ENCODE measurements at places on chromosomes 6 and 20.

- DNase-seq: no peak
Measured at GRCh38 chr6:16402581-16402900, 164.2 kb downstream of the GMPR start.

DNA sequence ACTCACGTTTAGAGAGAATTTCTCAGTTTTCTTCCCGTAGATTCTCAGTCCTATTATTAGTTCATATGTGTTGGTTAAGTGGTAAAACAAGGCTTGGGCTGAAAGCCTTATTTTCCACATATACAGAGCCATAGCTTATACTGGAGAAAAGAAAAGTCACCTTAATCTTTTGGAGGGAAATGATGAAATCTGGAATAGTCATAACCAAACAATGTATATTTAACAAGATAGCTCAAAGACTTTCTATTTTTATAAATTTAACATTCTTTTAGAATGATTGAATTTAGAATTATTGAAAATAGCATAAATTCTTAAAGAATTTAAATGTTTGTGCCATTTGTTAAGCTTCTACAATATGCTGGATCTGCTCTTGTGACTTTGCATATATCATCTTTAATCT is 85.8 kb downstream of the CDKAL1 start:
- DNase-seq: no peak

- no peak for DNase-seq
Measured at GRCh38 chr6:57283911-57284455, 33.4 kb upstream of the PRIM2 start.

GRCh38 chr6:150324044-150324443 is 44.8 kb upstream of the IYD start:
- no peak for DNase-seq

DNA sequence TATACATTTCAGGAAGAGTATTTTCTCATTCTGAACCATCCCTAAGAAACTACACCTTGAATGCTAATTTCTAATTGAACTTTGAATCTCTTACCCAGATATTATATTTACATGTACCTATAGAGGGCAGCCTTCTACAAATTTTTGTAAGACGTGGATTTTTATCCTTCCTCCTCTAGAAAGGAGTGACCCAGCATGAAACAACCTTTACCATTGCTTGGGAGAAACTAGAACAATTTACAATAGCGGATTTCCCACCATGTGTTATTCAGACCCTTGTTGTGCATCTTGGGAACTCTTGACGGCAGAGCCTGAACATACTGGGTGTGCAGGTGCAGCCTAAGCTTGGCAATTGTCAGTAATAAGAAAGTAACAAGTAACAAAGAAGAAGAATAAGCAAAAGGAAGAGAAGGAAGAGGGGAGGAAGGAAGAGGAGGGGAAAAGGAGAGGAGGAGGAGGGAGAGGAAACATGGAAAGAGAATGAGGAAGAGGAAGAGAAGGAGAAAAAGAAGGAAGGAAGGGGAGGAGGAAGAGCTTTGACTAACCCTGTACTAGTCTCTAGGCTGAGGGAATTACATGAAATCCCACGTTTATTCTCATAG is 10.8 kb upstream of the TAAR1 start:
- DNase-seq: no peak

- peak; percentile 17 for DNase-seq
Measured at GRCh38 chr6:52994031-52994838, 849 bp downstream of the GSTA4 start.

DNA sequence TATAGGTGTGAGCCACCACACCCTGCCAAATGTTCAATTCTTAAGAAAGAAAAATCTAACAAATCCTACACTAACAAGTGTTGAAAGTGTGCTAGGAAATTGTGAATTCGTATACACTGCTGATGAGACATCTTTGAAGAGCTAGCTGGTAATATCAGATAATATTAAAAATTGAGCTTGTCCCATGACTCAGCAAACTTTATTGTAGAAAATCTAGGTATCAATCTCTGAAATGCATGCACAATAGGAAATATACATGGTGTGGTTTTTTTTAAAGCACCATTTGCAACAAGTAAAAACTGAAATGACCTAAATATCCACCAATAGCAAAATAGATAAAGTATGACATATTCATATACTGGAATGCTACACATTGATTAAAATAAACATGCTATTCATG is 110.1 kb upstream of the NXT1 start:
- no peak for DNase-seq

GRCh38 chr20:6942266-6942665 is 174.8 kb downstream of the BMP2 start:
- DNase-seq: no peak

GRCh38 chr6:82179415-82179814 is 68.1 kb downstream of the IBTK start:
- DNase-seq: no peak

- DNase-seq: no peak
Measured at GRCh38 chr20:12679447-12679846, 329.3 kb upstream of the SPTLC3 start.

- no peak for DNase-seq
Measured at GRCh38 chr6:129598244-129599187, 111.5 kb downstream of the ARHGAP18 start.

DNA sequence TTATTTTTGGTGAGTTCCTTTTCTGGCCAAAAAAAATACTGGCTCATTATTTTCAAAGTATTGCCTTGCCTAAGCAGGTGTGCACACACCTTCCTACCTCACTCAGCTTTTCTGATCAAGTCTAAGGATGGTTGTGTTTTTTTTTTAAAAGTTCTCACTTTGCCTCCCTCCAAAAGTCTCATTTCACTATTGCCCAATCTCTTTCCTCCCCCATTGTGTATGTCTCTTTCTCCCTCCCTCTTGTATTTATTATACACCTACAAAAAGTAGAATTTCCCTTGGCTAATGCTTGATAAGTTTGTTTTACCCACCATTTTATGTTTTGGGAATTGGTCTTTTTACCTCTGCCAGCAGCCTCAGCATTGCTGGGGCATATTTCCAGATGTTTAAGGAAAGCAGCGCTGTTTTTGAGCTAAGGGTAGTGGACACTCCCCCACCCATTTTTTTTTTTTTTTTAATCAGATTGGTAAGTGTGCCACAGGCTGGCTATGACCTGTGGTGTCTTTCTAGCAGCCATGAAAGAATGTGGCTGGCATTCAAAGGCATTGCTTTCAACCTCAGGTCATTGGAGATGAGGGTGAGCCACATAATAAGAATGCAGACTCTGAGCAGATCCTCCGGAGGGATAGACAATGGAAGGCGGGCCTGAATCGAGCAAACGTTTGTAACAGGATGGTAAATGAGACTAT is 668.6 kb downstream of the UTRN start:
- no peak for DNase-seq

DNA sequence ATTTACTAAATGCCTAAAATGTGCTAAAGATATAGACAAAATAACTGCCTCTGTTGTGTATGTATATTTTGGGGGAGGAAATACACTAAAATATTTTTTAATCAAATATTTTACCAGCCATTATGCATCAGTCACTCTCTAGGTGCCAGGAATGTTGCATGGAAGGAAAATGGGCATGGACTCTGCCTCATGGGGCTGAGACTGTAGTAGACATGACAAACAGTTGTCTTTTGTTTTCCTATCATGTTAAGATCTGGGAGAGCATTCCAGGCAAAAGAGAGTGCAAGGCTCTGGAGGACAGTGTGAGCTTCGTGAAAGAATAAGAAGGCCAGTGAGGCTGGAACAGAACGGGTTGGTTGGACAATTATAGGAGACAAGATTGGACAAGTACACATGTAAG is 26.5 kb downstream of the HLA-DOB start:
- no peak for DNase-seq

- DNase-seq: no peak
Measured at GRCh38 chr6:108751282-108751681, 96.9 kb upstream of the ARMC2 start.

Data from cerebellar nuclear complex (tissue), 1 donor.